ENCODE measurements at places on chromosomes 5 and 9.

GRCh38 chr5:143225511-143225910 lies 178.0 kb downstream of the NR3C1 start:
- DNase-seq = no peak

DNA sequence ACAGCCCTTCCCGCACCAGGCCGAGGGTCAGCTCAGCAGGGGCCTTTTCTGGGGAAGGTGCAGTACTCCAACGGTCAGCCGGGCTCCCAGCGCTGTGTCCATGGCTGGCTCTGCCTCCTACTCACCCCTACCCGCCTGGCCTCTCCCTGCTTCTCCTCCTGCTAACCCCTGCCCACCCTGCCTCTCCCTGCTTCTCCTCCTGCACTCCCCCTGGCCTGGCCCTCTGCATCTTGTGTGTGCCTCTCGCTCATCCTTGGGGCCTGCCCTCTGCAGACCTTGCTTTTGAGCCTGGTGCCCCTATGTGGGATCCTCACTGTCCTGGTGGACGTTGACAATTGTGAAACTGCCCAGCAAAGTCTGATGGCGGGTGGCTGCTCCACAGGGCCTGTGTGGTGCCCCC lies 274.6 kb upstream of the IRX2 start:
- no peak for DNase-seq

DNA sequence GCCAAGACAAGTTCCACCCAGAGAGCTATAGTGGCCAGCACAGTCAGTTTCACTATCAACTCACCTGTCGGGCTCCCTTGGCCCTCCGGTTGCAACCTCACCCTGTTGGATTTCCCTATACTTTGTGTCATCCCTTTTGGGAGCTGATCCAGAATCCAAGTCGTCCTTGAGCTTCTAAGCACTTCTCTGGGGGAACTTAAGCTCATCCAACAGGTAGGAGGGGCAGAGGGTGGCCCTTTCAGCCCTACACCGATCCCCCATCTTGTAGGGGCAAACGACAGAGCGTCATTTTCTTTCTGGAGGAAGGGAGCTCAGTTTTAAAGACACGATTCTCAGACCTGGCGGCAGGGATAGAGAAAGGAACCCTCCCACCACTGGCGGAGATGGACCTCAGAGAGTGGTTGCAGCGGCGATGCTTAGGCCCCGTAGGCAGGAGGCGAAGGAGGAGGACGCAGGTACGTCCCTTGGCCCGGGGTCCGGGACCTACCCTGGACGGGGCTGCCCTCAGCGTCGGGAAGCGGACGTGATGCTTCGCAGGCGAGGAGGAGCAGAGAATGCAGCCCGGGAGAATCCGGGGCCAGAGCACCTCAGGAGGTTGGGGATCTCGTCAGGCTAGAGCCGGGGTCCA lies 519 bp downstream of the ZER1 start:
- DNase-seq = no peak

DNA sequence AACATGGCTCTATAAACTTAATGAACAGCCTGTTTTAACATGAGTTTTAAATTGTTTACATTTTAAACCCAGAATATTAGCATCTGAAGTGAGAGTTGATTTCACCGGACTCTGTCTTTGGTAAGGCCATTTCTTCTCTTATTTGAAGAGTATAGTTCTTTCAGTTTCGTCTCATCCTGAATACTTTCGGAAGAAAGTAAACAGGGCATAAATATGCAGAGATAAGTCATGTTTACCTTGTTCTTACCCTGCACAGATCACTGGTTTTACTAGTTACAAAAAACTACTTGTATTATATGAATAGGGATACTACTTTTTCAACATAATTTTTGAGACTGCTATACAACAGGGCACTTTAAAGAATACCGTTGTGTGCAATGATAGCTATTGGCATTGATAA lies 656.3 kb upstream of the ZNF608 start:
- no peak for DNase-seq

DNA sequence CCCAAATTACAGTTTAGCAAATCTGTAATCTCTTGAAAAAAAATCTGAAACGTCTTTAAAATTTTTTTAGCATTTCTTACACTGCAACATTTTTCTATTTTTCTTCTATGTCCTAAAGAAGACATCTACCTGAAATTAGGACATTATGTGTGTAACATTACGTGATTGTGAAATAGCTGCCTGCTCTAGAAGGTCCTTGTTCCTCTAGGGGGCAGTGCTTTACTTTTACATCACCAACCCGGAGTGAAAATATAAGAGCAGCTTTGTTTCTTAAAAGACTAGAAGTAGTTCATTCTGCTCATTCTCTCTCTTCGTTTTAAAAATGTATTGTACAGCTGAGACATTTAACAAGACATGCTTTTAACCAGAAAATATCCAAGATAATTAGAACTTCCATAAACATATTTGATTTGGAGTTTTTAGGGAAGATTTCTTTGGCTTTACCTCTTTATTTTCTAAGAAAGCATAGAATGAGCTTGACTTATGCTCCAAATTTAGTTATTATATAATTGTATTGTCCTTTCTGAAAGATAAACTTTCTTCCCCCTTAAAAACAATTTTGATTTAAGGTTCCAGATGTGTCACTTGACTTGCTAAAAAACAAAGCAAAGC lies 48.1 kb upstream of the RIOK2 start:
- DNase-seq = peak; percentile 31

GRCh38 chr5:150517272-150518152 lies 9.6 kb downstream of the NDST1 start:
- DNase-seq = no peak

- peak; percentile 81 for DNase-seq
Observed at GRCh38 chr9:96619491-96620180, at the start of gene CDC14B. Gene CDC14B, minus strand, starts transcription at chr9:96619843. Its CDS starts 465 bp downstream, at chr9:96619378.

- no peak for DNase-seq
Observed at GRCh38 chr9:108933231-108933717, 650 bp downstream of the ELP1 start.

GRCh38 chr9:89695441-89695891 lies 90.7 kb downstream of the GADD45G start:
- DNase-seq = no peak

GRCh38 chr9:127876026-127876763 lies 1.3 kb downstream of the AK1 start:
- no peak for DNase-seq

Measured in tibial artery (tissue), 4 donors.